ENCODE measurements at places on chromosomes 16 and 17.

GRCh38 chr17:58277107-58277801 is 3.5 kb downstream of the MPO start:
- no peak for DNase-seq

DNA sequence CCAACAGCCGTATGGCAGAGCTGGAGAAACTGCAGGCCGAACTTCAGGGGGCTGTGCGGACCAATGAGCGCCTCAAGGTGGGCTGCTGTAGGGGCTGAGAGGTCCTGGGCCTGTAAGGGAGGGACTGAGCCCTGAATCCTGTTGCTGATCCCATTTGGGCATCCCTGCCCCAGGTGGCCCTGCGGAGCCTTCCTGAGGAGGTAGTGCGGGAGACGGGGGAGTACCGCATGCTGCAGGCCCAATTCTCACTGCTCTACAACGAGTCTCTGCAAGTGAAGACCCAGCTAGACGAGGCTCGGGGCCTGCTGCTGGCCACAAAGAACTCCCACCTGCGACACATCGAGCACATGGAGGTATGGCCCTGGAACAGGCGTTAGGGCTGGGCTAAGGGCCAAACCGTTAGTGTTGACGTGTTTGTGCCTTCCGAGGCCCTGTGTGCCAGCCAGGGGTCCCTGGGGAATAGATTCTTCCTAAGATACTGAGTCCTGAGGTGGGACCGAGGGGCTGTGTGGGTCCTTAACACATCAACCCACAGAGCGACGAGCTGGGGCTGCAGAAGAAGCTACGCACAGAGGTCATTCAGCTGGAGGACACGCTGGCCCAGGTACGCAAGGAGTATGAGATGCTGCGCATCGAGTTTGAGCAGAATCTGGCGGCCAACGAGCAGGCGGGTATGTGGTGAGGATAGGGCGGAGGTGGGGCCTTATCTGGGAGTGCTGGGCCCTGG is 4.2 kb downstream of the RNF40 start:
- no peak for DNase-seq

- no peak for DNase-seq
Measured at GRCh38 chr17:80111702-80112470, 10.5 kb downstream of the GAA start.

DNA sequence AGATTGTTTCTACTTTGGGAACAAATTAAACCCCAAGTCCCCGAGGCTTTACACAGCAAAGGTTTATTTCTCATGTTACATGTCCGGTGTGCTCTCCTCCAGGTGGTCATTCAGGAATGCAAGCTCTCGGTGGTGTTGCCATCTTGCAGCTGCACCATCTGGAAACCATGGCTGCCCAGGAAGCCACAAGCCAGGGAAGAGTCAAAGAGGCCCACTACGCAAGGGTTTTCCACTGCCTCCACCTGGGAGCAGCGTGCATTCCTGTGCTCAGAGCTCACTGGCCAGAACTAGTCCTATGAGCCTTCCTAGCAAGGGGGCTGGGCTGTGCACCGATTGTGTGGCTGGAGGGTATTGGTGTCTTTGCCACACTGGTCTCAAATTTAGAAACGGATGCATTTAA is 128.8 kb upstream of the FOXF1 start:
- DNase-seq, result no peak

DNA sequence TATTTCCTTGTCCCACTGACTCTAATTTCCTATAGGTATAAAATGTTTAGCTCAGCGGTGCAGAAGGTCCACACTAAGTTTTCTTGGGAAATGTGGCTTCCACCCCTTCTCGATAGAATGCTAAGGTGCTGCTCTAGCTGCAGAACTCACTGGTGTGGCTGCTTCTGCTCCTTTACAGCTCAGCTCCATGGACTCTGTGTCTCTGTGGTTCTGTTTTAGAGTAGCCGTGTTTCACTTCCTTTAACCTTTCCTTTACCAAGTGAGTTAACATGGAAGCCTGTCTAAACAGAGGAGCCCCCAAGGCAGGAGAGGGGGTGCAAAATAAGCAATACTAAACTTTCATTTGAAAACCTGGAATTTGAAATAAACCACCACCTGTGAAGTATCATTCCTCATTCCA is 65.3 kb downstream of the SPECC1 start:
- DNase-seq, result no peak

DNA sequence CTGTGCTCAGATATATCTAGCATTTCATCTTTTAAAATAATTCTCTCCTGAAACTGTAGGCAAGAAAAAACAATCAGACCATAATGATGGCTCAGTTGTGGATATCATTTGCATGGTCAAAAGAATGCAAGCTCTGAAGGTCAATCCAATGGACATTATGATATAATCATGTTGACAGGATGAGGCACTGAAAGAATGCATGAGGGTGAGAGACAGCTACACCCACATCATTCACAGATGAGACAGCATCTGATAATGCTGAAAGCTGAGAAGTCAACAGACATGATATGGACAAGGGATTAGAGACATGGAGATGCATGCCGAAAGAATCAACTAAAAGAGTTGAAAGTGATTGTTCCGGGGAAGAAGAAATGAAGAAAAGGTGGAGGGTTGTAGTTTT is 346.4 kb upstream of the CDH5 start:
- no peak for DNase-seq

DNA sequence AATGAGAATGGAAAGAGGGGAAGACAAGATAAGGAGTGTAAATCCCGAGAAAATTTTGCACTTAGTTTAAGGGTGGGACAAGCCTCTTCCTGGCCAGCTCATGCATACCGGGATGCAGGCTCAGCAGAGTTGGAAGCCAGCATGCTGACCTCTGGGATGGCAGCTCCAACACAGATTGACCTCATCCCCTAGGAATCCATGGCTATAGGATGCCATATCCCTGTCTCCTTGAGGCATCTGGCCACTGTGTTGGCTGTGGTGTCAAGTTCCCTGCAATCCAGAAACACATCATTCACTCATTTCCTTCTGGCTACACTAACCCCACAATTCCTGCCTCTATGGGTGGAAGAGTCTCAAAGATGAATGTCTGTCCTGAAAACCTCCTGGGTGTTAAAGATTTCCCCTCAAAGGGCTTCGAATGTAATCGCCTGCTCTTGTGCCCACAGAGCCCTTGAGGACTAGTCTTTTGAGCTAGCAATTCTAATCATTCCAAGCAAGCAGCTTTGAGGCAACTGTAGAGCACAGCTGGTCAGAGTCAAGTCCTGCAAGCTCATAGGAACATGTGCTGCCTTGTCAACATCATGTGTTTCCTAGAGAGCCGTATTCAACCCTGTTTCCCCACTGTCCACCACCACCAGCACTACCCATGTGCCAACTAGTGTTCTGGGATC is 141.4 kb downstream of the PMP22 start:
- DNase-seq, result no peak

- DNase-seq, result peak; percentile 43
Measured at GRCh38 chr17:18141210-18141803, 32.8 kb downstream of the MYO15A start.

DNA sequence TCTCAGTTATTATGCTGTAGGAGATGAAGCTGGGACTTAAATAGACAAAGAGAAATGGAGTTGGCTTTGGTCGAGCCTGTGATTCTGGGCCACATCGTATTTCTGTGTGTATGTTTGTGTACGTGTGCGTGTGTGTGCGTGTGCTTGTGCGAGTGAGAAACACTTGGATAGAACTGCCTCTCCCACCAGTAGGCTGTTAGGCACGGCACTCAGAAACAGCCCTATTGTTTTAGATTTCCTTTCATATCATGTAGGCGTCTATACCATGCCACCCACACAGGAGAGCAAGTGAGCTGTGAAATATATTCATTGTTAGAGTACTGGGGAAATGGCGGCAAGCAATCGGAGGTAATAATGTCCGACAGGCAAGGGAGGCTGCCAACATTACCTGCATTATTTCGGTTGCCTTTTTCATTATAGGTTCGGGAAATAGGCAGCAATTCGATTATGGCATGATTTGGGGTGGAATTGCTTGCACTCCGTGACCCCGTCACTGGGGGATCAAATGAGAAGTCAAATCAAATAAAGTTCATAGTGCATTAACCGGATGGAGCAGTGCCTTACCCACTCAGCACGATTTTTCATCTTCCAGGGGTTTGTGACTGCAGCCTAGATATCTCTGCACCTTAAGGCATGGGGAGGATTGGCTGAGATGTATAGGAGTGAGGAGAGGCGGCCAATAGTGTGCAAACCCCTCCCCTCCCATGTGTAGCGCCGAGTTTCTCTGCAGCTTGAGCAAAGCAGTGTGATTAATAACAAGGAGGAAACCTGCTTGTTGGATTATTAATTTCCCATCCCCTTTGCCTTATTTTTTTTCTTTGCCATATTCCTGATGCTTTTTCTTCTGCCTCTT is 89.6 kb downstream of the RBFOX1 start:
- DNase-seq, result no peak

DNA sequence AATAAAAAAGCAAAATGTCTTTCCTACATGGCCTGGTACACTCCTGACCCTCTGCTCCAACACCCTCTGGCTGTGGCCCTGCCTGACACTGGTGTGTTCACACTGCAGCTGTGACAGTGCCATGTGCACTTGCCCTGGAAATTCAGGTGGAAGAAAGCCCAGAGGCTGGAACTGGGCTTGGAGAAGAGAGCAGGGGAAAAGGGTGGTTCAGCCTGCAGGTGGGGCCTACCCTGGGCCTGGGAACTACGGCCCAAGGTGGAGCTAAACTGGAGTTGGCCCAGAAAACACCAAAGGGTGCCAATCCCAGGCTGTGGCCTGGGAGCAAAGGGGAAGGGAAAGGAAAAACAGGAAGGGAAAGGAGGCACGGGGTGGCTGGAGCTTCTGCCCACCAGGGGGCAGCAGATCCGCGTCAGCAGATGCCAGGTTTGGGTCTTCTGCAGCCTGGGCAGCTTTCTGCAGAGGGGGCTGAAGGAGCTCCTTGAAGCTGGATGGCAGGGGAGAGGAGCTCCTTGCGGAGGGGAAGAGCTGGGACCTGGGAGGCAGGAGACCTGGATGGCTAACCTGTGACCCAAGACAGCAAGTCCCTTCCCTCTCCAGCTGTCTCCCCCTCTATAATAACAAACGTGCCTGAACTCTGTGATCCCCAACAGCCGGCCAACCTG is 15.4 kb upstream of the CTCF start:
- DNase-seq, result peak; percentile 75

DNA sequence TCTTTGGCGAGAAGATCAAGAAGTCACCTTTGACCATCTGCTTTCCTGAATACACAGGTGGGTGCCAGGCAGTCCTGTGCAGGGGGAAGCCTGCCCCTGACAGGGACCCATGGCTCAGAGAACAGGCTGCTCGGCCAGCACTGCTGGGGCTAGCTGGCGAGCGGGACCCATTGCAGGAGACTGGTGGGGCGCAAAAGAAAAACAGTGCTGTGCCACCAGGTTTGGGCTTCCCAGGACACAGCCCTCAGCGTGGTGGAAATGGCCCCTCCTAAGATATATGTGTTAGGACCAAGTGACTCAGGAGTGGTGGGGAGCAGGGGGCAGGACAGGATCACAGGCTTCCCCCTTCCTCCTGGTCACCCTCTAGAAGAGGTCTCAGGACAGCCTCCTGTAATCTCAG is 73.9 kb downstream of the AMFR start:
- DNase-seq, result no peak

GRCh38 chr17:47317119-47317518 is 6.6 kb upstream of the EFCAB13 start:
- no peak for DNase-seq

DNA sequence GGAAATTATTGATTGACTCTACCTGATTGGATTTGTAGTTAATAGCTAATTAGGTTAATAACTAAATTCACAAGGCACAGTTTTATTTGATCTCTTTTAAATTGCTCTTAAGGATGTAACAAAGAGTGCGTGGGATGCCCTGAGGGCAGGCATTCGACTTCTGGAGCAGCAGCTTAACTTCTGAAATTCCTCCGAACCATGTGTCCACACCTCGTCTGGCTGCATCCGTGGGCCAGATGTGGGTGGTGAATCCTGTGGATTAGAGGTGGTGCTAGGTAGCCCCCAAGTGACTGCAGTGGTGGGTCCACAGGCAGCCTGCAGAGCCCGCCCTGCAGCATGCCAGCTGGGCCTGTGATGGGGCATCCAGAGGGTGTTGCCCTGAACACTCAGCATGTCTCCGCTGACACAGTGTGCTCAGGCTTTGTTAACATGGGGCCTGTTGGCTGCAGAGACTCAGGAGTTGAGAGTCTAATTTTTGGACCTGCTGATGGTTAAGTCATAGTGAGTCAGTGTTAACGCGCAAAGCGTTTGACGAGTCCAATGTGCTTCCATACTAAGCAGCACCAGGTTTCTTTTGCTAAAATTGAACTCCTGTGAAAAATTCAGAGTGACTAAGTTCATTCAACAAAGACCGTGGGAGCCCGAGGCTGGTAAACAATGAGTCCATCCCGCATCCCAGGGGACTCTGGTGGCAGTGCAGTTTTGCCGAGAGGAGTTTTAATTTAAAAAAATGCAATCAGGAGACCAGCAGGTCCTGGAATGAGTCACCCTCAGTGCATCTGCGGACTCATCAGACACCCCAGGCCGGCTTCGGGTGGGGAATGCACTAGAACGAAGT is 3.8 kb upstream of the NPB start:
- no peak for DNase-seq

- DNase-seq, result no peak
Measured at GRCh38 chr16:56732366-56732765, 2.4 kb downstream of the NUP93 start.

DNA sequence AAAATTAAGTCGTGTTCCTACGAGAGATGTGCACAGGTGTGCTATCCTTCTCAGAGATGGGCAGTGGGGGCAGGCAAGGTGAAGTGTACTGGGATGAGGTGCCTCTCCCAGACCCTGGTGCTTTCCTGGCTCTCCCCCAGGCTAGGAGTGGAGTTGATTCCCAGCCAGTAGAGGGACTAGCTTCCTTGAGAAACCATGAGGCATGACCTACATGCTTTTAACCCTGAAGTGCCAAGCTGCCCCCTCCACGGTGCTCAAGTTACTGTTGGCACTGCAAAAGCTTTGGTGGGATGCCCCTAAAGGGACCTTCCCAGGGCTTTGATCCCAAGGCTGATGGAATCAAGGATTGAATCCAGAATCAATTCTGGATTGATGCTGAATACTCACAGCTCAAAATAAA is 47.0 kb upstream of the SREBF1 start:
- no peak for DNase-seq

DNA sequence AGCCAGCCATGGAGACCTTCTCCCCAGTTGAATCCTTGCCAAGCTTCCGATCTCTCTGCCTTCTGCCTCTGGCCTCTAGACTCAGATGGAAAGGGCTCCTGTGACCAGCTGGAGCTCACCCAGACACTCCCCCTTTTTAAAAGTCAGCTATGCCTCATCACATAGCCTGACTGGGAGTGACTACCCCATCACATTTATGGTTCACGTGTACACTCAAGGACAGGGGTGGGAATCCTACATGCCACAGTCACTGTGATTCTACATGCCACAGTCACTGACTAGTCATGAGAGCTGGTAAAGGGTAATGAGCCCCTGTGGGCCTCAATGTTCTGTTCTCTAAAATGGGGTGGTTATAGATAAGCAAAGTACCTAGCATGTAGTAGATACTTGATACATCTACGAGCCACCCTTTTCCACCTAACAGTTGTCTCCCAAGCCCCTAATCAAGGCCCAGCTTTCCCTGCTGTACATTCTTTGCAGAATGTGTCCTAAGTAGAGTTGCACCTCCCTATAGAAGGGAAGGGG is 85.1 kb downstream of the RGS9 start:
- no peak for DNase-seq

Measured in activated gamma-delta T cell treated with Interleukin-2 at 50 U/mL for 16 hours (primary cell).